ENCODE measurements at places on chromosomes 11 and 22.

- no peak for ATAC-seq
Observed at GRCh38 chr11:13298765-13299164, 21.2 kb downstream of the BMAL1 start.

DNA sequence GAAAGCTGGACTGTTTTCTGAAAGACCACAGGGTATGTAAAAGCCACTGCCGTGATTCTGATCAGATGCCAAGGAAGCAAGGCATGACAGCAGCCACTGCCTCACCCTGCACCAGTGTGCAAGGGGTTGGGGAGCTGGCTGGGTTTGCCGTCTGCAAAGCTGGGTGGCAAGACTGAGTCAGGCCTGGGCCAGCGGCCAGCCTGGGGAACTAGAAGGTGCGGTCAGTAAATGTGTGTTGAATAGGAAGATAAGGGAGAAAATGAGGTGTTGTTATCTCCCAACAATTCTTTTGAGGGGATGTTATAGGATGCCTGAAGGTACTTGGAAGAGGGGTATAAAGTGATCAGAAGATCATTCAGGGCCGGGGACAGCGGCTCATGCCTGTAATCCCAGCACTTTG is 8.0 kb downstream of the VSTM5 start:
- ATAC-seq = no peak

DNA sequence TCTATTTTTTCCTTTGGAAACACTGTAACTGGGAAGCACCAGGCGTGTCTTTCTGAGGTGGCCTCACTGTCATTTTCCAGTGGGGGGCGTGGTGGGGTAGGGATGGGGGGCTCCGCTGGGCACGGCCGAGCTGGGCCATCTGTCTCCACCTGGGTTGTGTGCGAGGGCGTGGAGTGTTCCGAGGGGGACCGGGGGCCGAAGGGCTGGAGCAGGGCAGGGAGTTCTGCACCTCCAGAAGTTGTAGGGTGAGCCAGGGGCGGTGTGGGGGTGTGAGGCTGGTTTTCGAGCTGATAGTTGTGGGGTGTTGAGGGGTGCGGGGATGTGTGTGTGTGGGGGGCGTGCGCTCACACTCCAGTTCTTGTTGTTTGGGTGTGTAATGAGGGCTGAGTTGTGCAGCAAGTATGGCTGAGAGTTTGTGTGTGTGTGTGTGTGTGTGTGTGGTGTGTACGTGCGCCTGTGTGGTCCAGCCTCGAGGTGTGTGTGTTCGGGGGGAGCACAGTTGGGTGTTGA is 10.8 kb downstream of the YPEL4 start:
- peak; percentile 28 for ATAC-seq

- no peak for ATAC-seq
Observed at GRCh38 chr11:83025267-83025704, 46.4 kb downstream of the RAB30 start.

DNA sequence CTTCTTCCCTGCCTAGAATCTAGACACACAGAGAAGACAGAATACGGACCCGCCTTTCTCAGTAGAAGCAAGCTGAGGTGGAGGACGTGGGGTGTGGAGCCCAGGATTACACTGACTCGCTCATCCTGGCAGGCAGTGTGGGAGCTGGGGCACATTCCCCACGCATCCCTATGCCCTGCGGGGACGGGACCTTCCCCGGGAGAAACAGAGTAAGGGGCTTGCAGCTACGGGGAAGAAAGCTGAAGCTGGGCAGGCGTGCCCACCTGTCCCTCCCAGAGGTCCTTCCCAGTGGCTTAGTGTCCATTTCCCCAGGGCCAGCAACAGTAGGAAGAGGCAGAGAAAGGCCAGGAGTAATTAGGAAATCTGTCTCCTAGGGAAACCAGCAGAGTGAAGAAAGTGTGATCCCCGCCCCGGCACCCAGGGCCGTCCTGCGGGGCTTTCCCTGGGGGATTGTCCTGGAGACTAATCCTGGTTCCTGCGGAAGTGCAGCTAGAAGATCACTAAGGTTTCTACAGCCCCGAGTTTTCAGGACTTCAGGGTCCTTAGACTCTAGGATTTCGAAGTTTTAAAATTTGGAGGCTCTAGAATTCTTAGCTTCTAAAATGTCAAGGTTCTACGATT is 7.8 kb downstream of the DNAJB13 start:
- ATAC-seq = no peak
